ENCODE measurements at places on chromosomes 16 and 17.

DNA sequence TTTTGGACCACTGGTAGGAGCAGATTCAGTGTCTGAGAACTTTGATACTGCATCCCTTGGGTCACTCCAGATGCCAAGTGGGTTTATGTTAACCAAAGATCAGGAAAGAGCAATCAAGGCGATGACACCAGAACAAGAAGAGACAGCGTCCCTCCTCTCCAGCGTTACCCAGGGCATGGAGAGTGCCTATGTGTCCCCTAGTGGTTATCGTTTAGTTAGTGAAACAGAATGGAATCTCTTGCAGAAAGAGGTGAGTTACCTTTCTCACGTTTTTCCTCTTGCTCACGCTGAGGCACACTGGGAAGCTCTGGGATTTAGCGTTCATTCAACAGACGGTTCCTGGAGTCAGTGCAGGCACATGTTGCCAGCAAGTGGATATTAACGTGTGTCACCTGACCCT, 58.0 kb downstream of the NUP88 start:
- DNase-seq: no peak

DNA sequence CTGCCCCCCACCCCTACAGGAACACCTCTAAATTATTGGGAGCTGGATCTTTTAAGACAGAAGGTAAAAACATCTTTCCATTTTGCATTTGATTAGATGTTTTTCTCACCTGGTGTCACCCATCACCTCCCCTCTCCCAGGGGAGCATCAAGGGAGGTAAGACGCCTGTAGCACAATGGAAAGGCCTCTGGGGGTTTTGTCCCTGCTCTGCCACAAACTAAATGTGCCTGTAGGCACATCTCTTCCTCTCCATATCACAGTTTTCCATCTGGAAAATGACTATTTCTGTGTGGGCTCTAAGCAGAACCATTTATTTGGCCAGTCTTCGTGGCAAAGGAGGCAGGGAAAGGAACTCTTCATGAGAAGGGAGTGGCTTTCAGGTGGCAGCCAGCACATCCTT, 76.6 kb downstream of the GNAO1 start:
- no peak for DNase-seq

GRCh38 chr16:60060731-60061130, 1326.6 kb upstream of the GOT2 start:
- DNase-seq: no peak

DNA sequence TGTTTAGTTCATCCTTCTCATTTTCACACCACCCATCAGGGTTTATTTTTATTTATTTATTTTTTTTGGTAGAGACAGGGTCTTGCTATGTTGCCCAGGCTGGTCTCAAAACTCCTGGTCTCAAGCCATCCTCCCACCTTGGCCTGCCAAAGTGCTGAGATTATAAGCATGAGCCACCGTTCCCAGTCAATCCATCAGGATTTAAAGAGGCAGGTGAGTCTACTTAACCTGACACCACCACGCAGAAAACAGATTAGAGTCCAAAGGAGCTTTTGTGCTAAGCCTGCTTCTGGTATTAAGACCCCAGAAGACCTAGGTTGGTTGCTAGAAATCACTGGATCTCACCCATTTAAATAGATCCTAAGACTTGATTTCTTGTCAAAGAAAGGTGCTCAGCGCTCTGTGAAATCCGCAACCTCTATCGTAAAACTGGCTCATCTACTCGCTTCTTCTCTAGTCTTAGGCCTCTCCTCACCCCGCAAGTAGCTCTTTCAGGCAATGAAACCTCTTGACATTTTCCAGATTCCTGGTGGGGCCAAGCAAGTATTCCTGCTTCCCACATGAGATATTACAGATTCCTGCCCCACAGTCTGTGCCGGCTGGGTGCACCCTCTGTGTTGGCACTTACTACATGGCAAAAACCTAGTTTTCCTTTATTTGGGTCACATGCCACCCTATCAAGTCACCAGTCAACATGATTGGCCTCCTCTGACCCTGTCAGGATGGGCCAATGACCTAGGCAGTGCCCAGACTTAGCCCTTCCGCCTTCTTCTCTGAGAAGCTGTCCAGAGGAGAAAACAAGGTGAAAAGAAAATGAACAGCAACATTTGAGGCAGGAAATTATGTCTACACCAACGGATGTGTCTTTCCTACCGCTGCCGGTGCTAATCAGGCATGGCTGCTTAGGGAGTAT, 9.0 kb downstream of the PITPNA start:
- DNase-seq: no peak

GRCh38 chr17:43695970-43696865, 34.5 kb upstream of the MEOX1 start:
- no peak for DNase-seq

DNA sequence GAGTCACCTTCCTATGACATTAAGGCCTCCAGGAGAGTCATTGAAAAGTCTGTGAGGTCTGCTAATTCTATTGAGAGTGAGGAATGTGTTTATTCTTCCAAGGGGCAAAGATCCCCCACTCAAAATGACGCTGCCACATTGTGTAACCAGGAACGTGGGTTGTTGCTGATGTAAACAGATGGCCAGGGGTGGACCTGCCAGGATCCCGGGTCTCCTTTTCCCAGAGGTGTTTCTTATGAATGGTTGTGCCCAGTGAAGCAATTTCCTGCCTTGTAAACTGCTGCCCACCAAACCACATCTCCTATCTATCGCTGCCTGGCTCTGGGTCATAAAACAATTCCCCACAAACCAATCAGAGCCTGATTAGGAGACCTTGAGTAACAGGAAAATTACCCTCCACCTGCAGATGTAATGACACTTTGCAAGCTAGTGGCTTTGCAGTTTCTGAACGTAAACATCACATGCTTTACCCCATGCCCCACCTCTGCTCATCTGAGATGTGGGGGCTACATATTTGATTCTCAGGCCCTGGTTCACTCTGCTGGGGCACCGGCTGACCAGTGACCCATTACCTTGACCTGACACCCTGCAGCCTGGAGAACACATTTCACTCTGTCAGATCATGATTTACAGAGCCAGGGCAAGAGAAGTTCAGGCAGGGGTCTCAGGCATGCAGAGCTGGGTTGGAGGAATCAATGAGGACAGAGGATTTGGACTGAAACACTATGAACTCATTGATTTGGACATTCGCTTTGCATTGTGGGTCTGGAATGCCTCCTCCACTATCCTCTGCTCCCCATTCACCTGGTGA, 33.1 kb upstream of the DDX52 start:
- no peak for DNase-seq

- no peak for DNase-seq
These were observed 80.7 kb downstream of the HELZ start for GRCh38 chr17:67164302-67164701.

DNA sequence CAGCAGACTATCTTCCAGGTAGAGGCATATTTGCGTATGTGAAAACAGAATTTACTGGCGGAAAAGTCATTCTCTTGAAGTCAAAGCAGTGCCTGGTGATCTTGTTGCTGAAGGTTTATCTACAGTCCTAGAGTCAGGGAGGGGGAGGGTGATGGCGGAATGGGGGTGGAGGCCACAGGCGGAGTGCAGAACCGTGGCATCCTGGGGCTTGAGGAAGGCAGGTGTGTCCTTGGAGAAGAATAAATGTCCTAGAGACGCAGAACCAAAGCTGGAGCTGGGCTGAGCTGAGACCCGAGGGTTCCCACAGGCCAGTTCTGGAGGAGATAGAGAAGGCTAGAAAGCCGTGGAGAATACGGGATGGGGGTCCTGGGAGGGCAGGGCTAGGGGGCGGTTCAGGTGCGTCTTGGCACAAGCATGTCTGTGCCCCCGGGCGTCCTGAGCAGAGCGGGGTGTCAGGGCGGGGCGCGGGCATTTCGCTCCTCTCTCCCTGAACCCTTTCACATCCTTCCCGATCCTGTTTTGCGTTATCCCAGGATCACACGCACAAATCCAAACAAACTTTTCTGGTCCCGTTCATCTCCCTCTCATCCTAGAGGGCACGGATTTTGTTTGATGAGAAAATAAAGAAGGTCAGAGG, 76.9 kb upstream of the CREBBP start:
- DNase-seq: no peak

GRCh38 chr16:9703731-9704130, 478.5 kb downstream of the GRIN2A start:
- DNase-seq: no peak

- DNase-seq: no peak
These were observed 5.0 kb upstream of the RARA start for GRCh38 chr17:40303708-40304551.

DNA sequence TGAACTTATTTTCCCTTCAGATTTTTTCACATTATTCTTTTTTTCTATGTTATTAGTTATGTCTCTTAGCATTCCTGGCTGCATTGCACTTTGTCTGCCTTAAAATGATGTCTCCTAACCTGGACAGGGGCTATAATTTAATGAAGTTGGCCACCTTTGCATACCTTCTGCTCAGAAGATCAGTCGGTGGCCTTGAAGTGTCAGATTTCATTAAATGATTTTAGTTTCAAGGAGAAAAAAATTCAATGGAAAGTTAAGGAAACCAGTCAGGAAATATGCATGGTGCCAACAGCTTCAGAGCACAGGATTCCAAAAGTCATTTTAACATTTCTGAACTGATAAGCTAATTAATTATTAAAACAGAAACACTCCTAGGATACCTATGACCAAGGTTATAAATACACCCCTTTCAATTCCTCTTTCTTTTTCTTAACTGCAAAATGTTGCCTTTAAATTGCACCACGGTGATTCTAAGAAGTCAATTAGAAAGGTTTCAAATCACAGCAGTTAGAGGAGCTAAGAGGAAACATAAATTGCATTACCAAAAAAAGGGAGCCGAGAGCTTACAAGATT, 533.4 kb downstream of the KCNJ2 start:
- no peak for DNase-seq

DNA sequence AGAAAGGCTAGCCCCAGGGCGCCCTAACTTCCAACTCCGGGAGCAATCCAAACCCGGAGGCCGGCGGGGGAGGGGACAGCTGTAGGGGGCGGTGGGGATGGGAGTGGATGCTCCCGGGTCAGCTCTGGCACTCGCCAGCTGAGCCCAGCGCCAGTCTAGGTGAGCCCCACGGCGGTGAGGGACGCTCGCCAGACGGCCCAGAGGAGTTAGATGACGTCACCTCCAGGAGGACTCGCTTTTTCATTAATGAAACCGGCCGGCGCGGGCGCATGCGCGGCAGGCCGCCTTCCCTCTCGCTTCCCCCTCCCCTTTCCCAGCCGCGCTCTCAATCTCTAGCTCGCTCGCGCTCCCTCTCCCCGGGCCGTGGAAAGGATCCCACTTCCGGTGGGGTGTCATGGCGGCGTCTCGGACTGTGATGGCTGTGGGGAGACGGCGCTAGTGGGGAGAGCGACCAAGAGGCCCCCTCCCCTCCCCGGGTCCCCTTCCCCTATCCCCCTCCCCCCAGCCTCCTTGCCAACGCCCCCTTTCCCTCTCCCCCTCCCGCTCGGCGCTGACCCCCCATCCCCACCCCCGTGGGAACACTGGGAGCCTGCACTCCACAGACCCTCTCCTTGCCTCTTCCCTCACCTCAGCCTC, at the start of gene NF1:
NF1 (plus strand) TSS at position 378 of the 636 bp plus-strand sequence. CDS start 333 bp downstream, outside the sequence.
- peak; percentile 96 for DNase-seq

DNA sequence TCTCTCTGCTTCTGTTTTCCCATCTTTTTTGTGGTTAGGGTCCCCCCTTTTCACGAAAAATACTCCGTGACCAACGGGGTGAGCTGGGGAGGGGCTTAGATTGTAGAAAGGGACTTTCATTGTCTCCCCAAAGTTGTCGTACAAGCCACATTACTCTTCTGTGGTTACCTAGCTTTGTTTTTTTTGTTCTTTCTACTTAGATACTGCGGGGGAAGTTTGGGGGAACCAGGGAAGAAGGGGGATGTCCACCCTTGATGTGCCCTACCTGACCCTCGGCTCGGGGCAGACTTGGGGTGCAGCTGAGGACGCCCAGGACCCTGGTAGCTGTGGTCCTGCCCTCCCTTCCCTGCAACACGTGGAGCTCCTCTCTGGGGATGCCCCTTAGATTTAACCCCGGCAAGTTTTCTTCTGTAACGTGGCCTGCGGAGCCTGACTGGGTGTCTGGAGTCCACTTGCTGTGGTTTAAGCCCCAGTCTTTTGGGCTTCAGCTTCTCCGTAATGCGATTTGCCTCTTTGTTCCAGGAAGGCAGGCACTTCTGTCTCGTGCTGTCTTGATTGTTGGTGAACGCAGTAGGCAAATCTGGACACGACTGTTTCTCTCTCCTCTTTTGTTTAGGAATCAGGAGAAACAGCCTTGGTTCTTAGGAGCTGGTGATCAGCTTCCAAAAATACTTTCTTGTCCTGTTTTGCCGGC, 892 bp downstream of the ABCC1 start:
- DNase-seq: no peak

- no peak for DNase-seq
These were observed 10.4 kb upstream of the CAMKK1 start for GRCh38 chr17:3903051-3903825.

- DNase-seq: no peak
These were observed 116.3 kb downstream of the TANC2 start for GRCh38 chr17:63082273-63082861.

DNA sequence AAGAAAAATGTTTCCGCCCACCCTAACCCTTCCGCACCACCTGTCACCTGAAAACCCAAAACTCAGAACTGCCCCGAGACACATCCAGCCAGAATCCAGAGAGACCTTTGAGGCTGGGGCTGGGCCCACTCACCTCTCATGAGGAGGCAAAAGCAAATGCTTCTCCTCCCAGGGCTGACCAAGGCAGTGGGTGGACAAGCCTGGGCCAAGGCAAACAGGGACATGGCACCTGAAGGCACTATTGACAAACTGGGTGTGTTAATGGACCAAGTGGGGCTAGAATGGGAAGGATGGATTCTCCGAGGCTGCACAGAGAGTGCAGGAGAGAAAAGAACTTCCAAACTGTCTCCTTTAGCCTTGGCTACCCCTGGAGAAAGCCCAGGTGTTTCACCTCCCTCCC, 54.4 kb downstream of the SOX9 start:
- no peak for DNase-seq

- no peak for DNase-seq
These were observed 75.5 kb downstream of the KNOP1 start for GRCh38 chr16:19642501-19642900.

DNA sequence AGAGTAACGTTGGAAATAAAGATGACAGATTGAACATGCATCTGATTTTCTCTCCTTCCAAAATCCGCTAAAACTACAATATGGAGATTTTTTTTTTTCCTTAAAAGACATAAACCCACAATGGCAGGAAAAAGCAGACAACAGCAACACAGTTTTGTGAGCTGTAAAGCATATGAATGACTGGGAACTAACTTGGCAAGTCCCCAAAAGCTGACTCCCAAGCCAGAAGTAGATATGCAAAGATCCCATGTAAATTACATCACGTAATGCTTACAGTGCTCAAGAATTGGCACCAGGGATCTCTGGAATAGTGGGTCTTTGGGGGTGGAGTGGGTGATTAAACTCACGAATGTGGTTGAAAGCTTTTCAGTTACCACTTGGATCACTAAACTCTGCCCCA, 106.6 kb downstream of the ELAC2 start:
- DNase-seq: no peak

GRCh38 chr17:44203731-44204440, 4.2 kb upstream of the ATXN7L3 start:
- no peak for DNase-seq

GRCh38 chr17:10034719-10035475, 129.8 kb upstream of the RCVRN start:
- peak; percentile 21 for DNase-seq
